ENCODE measurements at places on chromosomes 7 and 10. TPM values are rescaled to one million over a fixed set of nuclear protein-coding genes. Genes with fewer than 3 reads are reported as not detected.

RAPGEF5 gene
- total RNA-seq, result 0.46 TPM

SFRP5 gene
- 0.11 TPM for total RNA-seq

RASA4 gene
- total RNA-seq, result 41.6 TPM

TLX1 gene
- total RNA-seq, result not detected

PODXL gene
- total RNA-seq, result 1.1 TPM

NODAL gene
- not detected for total RNA-seq

SPRN gene
- total RNA-seq, result not detected

EPO gene
- total RNA-seq, result not detected

FAM25A gene
- total RNA-seq, result not detected

AMPH gene
- not detected for total RNA-seq

ECHDC3 gene
- total RNA-seq, result 0.78 TPM

CPN1 gene
- not detected for total RNA-seq

All from activated CD8-positive, alpha-beta memory T cell treated with anti-CD3 and anti-CD28 coated beads for 36 hours (primary cell).